NCI-H510A (cell line): ENCODE measurements at places on chromosomes 5 and 9.

DNA sequence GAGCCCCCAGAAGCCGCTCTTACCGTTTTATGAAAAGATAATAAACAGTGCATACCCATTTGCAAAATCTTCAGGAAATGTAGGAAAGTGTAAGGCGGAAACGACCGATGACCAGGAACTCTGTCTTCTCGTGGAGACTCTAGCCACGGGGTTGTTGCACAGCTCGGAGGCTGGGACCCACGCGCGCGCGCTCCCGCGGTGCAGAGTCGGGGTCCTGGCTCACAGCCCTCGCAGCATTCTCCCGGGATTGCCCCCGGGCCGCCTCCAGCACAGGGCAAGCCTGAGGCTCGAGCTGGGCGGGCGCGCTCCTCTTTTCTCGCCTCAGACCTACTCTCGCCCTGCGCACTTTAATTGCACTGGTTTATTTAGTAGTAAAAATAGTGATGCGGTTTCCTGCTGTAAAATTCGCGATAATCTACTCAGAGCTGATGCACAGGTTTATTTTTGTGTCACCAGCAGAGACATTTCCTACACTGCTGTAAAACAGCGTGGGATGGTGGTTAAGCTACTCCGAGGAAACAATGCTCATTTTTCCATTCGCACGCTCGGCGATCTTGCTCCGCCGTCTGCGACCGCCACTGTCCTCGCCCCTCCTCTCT is 15.5 kb downstream of the TRIM7 start:
- DNase-seq: no peak

DNA sequence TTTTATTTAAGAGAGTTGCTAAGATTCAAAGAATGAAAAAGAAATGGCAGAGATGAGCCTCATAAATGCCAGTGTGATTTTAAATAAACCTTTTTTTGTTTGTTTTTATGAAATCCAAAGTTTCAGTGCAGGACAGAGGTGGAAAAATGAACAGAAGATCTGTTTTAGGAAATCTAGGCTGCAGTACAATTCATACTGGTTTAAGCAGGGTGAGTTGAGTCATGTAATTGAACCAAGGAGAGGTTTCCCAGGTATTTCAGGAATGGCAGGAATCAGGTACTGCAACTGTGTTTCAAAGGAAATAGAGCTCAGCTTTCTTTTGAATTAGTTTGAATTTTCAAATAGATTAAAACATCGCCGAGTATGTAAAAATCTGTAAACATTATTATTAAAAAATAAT is 3.0 kb upstream of the ANKRD31 start:
- no peak for DNase-seq

- peak; percentile 15 for DNase-seq
Measured at GRCh38 chr5:115379622-115380344, 83.3 kb upstream of the CCDC112 start.

GRCh38 chr9:132773764-132774339 is 103.6 kb downstream of the GTF3C4 start:
- no peak for DNase-seq

DNA sequence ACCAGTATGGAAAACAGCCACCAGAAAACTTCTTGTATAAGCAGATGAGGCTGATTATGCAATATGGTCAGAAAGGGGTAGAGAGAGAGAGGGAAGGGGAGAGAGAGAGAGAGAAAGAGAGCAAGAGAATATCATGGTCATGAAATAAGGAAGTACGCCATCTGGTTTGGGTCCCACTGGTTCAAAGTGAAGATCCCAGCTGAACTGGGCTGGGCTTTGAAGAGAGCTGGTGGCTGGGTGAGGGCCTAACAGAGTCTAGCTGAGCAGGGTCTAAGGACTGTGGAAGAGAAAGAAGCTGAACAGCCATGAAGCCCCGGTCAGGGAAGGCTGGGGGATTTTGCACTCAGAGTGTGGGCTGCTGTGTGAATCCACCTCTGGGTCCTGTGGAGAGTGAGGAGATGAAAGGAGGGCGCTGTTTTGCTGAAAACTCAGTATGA is 14.6 kb downstream of the TRIM14 start:
- no peak for DNase-seq

- no peak for DNase-seq
Measured at GRCh38 chr5:76744632-76745031, 28.7 kb downstream of the F2R start.

DNA sequence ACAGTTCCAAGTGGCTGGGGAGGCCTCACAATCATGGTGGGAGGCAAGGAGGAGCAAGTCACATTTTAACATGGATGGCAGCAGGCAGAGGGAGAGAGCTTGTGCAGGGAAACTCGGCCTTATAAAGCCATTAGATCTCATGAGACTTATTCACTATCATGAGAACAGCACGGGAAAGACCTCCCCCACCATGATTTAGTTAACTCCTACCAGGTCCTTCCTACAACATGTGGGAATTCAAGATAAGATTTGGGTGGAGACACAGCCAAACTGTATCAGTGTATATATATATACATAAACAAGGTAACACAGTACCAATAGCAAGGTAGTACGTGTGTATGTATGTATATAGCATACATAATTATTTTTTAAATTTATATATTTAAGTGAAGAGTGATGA is 50.9 kb downstream of the NFX1 start:
- DNase-seq: no peak

- no peak for DNase-seq
Measured at GRCh38 chr5:107184066-107184465, 486.7 kb downstream of the EFNA5 start.

DNA sequence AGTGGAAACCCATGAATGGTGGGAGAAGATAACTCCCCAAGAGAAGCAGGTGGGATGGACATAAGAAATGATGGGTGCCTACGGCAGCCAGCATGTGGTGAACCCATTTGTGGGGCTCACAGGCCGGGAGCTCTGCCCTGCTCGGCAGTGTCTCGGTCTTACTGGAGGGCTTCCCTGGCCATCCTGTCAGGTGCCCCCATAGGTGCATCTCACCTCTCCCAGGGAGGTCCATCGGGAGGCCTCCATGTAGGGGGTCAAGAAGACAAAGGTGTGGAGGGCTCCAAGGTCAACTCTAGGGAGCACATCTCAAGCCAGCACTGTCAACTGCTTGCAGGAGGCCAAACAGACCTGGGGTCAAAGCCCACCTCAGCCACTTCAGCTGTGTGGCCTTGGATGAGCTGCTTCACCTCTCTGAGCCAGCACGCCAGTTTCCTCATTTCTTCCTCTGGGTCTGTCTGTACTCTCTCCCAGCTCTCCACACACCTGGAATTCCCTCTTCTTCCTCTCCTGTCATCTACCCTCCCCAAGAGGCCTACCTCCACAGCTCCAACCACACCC is 10.5 kb upstream of the ADGRD2 start:
- no peak for DNase-seq

DNA sequence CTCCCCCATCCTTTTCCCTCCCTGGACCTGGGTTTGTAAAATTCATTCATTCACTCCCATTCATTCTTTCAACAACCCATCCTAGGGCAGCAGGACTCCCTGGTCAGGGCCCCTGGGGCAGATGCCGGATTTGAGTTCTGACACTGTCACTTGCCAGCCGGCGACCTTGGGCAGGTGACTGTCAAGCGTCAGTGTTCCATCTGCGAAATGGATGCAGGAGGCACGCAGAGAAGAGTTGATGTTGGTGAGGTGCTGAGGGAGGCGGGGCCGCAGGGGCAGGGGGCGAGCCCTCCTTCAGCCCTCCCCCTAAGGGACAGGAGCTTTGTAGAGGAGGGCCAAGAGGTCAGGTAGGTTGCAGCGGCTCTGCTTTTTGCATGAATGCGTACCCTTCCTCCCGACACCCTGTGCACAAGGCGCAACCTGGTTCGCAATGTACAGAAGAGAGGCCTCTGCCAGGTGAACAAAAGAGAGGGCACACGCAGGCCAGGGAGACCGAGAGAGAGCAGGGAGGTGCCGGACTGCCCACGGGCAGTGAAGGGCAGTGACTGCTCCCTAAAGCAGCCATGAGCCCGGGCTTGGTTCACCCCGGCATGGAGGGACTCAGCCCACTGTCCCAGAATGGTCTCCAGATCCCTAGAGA is 128.1 kb downstream of the BARX1 start:
- no peak for DNase-seq

DNA sequence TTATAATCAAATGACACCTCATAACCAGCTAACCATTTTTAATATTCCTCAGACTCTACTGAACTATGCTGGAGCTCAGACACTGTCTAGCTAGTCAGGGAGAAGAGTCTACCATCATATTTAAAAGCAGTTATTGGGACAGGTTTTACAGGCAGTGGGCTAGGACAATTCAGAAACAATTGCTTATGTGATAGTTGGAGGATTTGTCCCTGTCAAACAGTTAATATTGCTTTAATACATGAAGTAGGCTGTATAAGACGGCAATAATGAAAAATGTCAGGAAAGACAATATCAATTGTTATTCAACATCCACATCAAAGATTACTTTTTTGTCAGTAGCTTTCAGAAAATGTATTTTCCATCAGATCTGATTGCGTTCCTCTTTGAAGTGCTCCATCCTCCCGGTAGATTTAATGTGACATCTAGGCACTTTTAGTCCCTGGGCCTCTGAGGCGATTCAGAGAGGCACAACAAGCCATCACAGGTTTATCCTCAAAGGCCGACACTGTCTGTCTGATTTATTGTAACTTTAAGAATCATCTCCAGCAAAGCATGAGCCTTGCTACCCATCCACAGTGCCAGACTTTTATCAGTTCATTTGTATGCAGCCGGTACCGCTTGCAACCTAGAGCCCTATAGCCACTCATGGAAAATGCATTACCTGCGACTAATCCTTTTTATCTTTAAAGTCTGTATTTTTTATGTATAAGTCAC is 152.2 kb downstream of the PSAT1 start:
- no peak for DNase-seq

DNA sequence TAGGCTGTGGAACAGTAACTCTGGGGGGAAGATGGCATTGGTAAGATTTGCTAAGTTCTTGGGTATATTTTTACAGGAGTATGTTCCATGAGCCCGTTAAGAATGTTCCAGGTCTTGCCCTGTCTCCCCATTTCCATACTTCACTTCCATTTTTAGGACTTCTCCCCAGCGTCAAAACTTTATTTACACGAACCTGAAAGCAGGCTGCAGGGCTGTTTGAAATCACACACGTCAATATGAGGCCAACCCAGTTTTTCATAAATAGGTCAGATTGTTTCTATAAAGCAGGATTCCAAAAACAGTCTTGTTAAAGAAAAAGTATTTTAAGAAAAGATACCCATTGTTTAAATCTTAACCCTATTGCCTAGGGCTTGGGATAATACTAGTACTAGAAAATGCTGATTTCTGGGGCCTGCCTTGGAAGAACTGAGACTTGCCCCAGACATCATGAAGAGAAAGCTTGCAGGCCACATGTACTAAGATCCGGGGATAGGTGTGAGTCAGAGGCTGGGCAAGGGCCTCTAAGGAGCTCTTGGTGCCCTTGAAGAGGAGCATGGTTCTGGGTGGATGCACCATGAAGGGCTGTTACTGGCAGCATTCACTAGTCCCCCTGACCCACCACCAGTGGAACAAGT is 24.2 kb downstream of the TRIO start:
- peak; percentile 31 for DNase-seq

GRCh38 chr9:86942281-86943200 is 4.8 kb downstream of the GAS1 start:
- no peak for DNase-seq

GRCh38 chr9:13022756-13023155 is 247.9 kb downstream of the LURAP1L start:
- no peak for DNase-seq

DNA sequence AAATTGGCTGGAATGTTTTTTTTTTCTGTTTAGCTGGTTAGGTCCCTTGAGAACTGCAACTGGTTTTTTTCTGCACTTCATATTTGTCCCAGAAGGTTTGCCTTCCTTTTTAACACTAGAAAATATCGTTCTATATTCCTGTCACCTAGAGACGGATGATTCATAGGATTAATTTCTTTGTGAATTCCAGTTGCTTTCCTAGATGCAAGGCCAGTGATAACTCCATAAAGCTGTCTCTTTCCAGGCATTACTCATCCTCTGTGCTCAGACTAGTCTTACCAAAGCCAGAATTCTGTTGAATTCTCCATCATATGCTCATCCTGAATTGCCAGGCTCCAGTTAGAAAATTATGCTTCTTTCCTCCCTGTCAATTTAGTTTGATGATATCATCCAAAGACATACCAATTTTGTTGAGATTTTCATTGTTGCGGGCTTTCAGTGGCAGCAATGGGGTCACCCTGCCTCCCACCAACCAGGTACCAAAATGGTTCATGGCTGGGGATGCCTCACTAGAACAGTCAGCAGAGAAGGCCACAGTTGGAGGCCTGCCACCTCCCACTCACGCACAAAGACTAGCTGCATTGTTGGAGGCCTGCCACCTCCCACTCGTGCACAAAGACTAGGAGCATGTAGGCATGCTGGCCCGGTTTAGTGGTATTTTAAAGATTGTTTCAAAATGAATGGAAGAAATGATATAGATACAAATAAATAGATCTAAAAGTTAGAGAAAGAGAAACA is 8.5 kb downstream of the BAAT start:
- DNase-seq: no peak

DNA sequence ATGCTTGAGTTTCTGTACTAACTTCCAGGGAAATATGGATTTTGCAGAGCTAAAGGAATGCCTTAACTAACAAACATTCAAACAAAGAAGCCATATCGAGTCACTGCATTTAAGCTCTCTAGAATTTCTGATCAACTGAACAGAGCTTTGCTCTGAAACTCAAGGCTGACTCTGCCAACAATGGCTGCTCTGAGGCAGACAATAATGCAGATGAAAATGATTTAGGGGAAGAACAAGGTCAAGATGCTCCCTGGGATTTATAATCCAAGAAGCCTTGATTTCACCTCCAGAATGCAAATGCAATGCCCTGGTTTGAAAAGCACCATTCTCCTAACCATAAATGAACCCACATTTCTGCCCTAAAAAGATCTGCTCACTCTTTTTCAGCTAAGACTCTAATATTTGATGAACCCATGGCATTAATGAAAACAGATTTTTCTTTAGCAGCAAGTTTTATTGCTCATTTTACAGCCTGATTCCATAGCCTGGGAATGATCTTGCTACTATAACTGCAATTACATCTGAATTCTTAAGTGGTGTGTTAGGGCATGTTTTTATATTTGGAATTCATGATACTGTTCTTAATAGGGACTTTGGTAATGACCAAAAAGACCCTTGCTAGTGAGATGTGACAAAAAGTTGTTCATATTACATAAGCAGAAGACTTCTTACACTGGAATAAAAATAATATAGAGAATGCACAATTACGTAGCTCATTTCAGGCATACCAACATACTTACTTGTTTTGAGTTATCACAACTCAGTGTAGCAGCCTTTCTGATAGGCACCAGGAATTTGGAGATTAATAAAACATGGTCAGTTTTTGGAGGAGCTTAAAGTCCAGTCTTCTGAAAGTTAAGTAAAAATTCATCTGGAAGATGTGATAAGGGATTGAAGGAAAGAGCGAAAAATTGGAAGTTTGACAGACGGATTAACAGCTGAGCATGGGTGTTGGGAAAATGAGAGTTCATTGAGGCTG is 169.4 kb downstream of the TRPM3 start:
- DNase-seq: no peak

DNA sequence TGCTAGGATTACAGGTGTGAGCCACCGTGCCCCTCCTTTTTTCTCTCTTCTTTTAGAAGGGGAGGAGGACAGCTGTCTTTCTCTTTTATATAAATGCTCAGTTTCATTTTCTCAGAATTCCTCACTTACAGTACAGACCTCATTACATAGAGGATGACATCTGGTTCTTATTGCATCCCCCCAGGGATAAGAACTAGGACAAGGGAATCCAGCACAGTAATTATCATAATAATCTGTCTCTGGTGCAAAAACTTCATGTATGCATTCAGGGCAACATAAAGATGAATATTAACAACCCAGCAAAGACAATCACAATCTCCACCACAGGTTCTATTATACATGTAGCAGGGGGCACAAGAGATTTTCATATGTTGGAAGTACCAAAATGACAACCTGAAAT is 5.1 kb downstream of the SPZ1 start:
- DNase-seq: no peak
